GM19239 (cell line): ENCODE measurements at places on chromosomes 5 and 9.

- DNase-seq = no peak
Measured at GRCh38 chr9:128011071-128011817, 30.5 kb upstream of the EEIG1 start.

GRCh38 chr5:121121786-121122185, 657.7 kb downstream of the PRR16 start:
- DNase-seq = no peak

- DNase-seq = no peak
Measured at GRCh38 chr5:92401492-92401891, 1018.4 kb upstream of the ARRDC3 start.

DNA sequence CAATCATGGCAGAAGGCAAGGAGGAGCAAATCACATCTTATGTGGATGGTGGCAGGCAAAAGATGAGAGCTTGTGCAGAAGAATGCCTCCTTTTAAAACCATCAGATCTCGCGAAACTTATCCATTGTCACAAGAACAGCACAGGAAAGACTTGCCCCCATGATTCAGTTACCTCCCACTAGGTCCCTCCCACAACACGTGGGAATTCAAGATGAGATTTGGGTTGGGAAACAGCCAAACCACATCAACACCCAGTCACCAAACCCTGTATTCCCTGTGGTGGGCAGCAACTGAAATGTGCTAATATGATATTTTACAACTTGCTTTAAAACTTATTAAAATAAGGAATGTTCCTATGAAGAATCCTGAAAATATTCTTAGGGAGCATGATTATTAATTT, 54.2 kb downstream of the RASGRF2 start:
- DNase-seq = no peak

DNA sequence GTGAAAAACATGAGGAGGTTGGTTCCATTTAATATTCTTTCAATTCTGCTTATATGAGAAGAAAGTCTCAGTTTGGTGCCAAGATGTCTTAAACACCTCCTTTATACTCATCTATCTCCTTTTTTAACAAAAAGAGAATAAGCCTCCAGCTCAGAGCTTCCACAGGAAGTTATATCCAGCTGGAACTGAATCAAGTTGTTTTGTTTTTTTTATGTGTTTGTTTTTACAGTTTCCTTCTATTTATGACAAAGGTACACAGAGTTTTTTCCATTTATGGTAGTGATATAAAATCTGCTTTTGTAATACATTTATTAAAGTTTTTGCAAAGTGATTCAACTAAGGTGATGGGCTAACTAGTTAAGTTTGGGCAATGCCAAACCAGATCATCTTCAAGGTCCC, 10.4 kb downstream of the SPARC start:
- no peak for DNase-seq

DNA sequence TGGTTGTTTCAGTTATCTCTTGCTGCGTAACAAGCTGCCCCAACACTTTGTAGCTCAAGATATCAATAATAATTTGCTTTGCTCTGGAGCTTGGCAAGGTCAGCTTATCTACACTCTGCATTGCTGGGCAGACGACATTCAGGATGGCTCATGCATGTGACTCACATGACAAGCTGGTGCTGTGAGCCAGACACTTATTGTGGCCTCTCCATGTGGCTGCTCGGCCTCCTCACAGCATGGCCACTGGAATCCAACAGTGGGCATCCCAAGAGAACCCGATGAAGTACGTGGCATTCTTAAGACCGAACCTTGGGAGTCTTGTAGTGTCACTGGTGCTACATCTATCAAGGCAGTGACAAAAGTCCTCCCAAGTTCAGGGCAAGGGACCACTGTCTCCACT, 94.2 kb upstream of the MVB12B start:
- no peak for DNase-seq

DNA sequence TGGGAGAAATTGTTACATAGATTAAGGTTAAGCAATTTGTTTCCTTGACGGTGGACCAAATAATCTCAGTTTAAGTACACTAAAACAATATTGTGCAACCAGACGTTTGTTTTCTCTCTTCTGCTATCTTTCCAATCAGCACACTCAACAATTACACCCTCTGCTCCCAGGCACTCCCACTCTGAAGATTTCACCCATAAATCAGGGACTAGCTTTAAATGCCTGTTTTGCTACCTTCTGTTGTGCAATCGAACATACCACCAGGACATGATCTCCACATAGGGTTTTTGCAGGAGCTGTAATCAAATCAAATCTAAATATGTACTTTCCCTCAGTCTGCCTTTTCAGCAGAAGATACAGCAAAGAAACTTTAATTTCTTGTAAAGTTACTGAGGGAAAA, 405.8 kb upstream of the TLE4 start:
- no peak for DNase-seq

- no peak for DNase-seq
Measured at GRCh38 chr9:133141833-133142595, 21.0 kb upstream of the RALGDS start.

GRCh38 chr9:134419000-134419683, 92.9 kb downstream of the RXRA start:
- no peak for DNase-seq

DNA sequence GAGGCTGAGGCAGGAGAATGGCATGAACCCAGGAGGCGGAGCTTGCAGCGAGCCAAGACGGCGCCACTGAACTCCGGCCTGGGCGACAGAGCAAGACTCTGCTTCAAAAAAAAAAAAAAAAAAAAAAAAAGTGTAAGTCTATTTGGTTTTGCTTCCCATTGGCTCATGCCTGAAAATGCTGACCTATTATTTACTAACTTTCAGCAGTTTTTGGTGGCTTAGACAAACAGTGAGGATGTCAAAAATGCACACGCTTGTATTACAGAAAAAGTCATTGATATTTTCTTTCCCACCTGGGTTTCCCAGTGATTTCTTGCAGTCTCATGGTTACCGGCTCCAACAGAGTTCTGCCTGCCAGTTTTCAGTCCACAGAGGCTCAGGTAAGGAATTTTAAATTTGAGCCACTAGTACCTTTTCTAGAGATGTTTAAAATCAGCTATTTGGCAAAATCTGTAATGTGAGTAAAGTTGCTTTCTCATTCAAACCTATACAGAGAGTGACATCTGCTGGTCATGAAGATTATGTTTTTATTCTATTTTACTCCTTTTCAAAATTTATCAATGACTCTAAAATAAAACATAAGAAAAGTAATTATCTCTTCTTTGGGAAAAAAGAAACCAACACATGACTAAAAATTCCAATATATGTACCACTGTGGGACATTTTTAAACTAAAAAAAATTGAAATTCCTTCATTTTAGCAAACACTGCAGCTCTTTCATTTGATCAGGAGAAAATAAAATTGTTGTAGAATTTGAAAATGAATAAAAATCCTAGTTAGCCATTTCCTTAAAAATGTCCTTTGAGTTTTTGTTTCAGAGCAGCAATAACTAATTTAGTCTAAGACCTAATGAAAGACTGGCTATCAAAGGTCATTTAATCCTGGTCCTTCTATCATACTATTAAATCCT, 8.8 kb downstream of the FAM200C start:
- DNase-seq = no peak

GRCh38 chr9:127726871-127727270, 8.2 kb downstream of the TOR2A start:
- no peak for DNase-seq

GRCh38 chr5:151295791-151296477, 7.6 kb downstream of the SLC36A3 start:
- DNase-seq = no peak

DNA sequence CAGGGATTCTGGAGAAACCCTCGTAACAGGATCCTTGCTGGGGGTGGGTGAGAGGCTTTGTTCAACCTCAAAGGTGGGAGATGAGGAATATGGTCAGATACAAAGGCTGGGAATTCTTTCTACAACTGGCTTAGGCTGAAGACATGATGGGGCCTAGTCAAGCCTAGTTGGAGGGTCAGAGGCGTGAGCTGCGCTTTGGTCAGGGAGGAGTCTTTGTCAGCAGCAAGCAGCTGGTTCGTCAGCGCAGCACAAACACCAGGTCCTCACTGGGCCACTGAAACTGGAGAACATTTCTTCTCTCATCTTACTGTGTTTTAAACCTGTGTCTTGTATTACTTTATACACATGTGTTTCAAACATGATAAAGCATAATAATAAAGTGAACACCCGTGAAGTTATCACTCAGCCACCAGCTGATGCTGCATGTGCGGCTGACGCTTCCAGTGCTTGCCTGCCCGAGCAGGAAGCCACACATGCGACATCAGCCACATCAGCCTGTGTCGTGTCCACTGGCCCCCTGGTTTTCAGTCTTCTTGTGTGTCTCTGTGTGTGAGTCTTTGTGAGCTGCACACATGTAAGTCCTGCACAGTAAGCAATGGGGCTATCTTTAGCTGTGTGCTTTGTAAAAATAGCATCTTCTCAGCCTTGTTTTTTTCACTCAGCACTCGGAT, 81.5 kb downstream of the WNK2 start:
- DNase-seq = no peak

- no peak for DNase-seq
Measured at GRCh38 chr5:139410121-139410992, 6.5 kb upstream of the SPATA24 start.

GRCh38 chr9:134850611-134851010, 30.0 kb upstream of the FCN2 start:
- DNase-seq = no peak

DNA sequence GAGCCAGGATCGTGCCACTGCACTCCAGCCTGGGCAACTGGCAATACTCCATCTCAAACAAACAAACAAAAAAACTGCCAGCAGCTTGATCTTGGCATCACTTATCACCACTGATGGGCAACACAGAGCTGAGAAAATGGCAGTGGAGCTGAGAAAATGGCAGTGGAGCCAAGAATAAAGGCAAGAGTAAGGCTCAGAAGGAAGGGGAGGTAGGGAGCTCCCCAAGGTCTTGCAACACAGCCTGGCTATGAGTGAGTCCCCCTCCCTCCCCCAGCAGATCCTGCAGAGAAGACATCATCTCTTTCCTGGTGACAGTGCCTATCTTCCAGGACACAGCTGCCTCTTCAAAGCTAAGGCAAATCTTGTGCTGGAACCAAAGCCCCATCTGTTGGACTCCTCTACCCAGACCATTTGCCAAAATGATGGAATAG, 70.3 kb downstream of the UGCG start:
- no peak for DNase-seq

DNA sequence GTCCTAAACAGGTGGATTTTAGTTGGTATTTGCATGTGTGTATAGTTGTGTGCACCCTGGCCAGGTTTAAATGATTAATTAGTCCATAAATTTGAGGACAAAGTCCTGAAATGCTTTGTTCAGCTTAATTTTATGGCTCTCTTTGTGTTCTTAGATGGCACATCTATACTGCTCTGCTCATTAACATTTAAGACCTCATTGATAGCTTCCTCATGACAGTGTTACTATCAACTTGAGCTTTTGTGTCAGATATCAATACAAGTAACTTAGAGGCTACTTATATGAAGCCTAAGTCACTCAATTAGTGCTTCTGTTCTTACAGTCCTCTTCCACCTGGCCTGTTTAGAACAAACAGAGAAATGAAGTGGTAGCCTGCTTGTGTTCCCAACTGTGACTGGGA, 240.9 kb downstream of the TRPM3 start:
- no peak for DNase-seq

- no peak for DNase-seq
Measured at GRCh38 chr5:56080375-56081052, 85.8 kb upstream of the IL6ST start.

DNA sequence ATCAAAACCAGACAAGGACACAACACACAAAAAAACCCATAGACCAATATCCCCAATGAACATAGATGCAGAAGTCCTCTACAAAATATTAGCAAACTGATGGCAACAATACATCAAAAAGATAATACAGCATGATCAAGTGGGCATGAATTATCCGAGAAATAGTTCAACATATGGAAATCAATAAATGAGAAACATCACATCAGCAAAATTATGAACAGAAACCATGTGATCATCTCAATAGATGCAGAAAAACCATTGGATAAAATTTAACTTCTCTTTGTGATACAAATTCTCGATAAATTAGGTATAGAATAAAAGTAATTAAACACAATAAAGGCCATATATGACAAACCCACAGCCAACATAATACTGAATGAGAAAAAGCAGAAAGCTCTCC, 69.6 kb downstream of the C9 start:
- DNase-seq = no peak

DNA sequence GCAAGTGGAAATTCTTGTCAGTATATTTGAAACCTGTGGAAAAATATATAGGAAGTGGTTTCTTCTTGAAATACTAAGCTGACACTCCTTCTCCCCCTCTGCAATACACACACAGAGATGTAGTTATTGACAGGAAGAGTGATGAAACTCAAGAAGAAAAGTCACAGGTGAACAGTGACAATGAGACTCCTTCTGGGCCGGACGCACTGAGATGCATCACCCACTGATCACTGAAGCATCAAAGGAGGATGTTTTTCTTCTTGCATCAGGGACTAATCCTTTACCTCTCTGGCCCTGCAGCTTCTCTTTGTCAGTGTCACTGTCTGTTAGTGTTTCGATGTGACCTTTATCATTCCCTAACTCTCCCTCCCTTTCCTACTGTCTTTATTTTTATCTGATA, 1864.2 kb upstream of the C9orf72 start:
- no peak for DNase-seq

DNA sequence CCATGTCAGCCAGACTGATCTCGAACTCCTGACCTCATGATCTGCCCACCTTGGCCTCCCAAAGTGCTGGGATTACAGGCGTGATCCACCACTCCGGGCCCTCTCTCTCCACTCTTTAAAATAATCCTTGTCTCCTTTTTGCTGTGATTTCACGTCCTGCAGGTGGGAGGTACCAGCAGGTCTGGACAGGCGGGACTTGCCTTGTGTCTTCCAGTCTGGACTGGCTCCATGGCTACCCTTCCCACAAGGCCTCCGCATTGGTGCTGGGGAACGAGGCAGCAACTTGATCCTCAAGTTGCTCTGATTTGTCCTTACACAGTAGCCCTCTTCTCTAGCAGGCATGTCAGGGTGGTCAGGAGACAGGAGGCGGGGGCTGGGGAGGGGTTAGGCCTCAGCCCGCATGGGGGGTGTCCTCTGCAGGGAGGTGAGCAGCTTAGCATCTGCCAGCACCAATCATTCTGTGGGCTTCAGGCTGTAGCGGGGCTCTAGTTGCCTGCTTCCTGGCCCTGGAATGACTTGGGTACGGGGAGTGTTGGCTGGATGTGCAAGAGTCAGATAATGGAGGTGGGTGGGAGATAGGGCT, 54.3 kb downstream of the TENT4A start:
- no peak for DNase-seq

DNA sequence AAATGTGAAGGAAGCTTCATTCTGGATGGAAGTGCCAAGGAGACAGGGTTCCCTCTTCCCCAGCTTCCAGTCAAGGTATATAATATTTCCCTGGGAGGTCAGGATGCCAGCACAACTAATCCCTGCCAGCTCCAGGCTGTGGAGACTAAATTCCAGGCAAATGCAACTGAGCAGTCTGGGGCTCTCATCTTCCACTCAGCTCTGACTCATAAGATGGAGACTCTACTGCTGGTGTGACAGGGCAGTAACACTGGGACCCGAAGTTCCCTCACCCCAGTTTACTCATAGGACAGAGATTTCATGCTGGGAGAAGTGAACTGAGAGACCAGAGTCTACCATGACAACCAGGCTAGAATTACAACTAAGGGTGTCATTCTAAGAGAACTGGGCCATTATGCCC, 235.4 kb downstream of the FSTL4 start:
- DNase-seq = no peak
